ENCODE measurements at places on chromosomes 1 and 21. TPM values are rescaled to one million over a fixed set of nuclear protein-coding genes. Genes with fewer than 3 reads are reported as not detected.

DNA sequence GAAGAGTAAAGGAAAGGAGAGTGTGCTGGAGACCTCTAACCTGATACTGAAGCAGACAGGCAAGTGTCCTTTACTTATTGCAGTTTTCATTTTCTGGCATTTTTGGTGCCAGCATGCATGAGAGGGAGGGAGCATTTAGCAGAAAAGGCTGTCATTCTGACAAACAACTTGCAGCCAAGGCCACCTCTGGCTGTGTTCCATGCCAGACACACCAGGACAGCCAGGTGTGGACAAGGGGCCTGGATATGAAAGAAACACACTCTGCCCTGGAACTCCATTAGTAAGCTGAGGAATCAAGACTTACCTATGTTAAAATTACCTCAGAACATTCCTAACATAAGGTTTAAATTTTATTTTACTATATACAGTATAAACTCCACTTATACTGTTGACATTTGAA, 365.4 kb upstream of the CAMK1G start:
- H3K27ac ChIP-seq = no peak overlapping the region
- H3K4me3 ChIP-seq = no peak overlapping the region
- peaks cover 19% of the 10 kb centered on the region for H3K27me3 ChIP-seq
- no peaks in the 10 kb centered on the region for H3K36me3 ChIP-seq

GRCh38 chr1:15692121-15692682, 8.1 kb downstream of the PLEKHM2 start:
- no peak overlapping the region for H3K4me3 ChIP-seq
- 0 out of 2 replicates have a peak, but pooled peaks cover 3% of the 10 kb centered on the region for H3K36me3 ChIP-seq
- peak overlapping the region; percentile 20 for H3K27ac ChIP-seq
- no peaks in the 10 kb centered on the region for H3K27me3 ChIP-seq
- H3K4me1 ChIP-seq = peaks cover 18% of the 10 kb centered on the region

- peak overlapping the region; percentile 61 for H3K4me3 ChIP-seq
- peaks cover 17% of the 10 kb centered on the region for H3K4me1 ChIP-seq
- peak overlapping the region; percentile 62 for H3K27ac ChIP-seq
- DNase-seq = peak; percentile 82
- H3K36me3 ChIP-seq = no peaks in the 10 kb centered on the region
These were observed 439.5 kb downstream of the SMYD3 start for GRCh38 chr1:246067432-246068216.

DNA sequence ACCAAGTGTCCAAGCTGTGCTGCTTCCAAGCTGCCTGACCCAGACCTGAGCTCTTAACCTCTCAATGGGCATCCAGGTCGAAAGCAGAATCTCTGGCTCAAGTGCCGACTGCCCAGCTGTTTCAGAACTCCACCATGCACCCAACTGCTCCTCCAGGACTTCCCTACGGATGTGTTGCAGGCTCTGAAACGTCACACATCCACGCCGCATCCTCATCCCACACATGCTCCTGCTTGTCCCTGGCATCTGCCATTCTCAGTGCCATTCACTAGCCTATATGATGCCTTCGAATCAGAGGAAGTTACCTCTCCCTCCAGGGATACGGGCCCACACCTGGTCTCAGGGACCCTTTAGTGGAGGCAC, 11.2 kb downstream of the PDZK1IP1 start:
- peak overlapping the region; percentile 87 for H3K4me3 ChIP-seq
- DNase-seq = no peak
- H3K27me3 ChIP-seq = 0 out of 2 replicates have a peak, but pooled peaks cover 5% of the 10 kb centered on the region
- H3K4me1 ChIP-seq = no peaks in the 10 kb centered on the region

- no peaks in the 10 kb centered on the region for H3K36me3 ChIP-seq
- DNase-seq = no peak
- no peaks in the 10 kb centered on the region for H3K27me3 ChIP-seq
- H3K4me1 ChIP-seq = peaks cover 50% of the 10 kb centered on the region
These were observed 12.2 kb upstream of the SLC6A9 start for GRCh38 chr1:44043176-44044070.

GLMN gene
- 13.0 TPM for total RNA-seq

SYNC gene
- 112 TPM for total RNA-seq
